ENCODE measurements at places on chromosomes 1 and 21.

DNA sequence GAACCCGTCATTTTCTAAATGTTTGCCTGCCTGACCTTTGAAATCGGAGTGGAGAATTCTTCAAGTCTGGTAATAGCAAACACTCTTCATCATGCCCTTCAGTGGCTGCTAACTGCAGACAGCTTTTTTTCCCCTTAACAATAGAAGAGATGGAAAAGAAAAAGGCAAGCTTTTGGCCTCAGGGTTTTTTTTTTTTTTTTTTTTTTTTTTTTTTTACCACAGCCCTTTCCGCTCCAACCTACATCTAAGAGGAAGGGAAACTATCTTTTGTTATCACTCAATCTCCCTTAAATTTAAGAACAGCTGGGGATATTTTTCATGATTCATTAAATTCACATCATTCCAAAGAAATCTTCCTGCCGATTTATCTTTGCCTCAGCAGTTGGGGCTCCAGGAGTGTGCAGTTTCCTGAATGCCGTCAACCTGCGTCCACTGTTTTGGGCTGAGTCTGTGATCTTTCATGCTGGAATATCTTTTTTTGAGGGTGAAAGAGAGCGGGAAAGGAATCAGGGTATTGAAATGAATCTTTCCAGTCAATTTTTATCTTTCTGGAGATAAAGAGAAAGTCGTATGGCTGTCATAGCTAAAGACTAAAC, 144.5 kb upstream of the SMYD2 start:
- DNase-seq: no peak

- DNase-seq: no peak
Measured at GRCh38 chr1:190474650-190475211, 2.9 kb downstream of the BRINP3 start.

DNA sequence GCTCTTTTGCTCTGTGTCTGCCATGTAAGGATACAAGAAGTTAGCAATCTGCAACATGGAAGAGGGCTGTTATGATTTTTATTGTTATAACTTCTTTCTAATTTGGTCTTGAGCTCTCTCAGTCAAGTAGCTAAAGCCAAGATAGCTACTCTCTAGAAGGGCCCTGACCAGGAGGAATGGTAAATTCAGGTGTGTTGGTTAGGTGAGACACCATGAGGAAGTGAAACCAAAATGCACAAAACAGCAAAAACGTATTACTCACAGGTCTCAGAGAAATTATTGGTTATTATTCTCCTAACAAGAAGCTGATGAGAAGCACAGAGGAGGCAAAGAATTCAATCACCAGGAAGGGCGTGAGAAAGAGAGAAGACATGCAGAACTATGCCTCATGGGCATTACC, 51.8 kb upstream of the INSL5 start:
- no peak for DNase-seq

DNA sequence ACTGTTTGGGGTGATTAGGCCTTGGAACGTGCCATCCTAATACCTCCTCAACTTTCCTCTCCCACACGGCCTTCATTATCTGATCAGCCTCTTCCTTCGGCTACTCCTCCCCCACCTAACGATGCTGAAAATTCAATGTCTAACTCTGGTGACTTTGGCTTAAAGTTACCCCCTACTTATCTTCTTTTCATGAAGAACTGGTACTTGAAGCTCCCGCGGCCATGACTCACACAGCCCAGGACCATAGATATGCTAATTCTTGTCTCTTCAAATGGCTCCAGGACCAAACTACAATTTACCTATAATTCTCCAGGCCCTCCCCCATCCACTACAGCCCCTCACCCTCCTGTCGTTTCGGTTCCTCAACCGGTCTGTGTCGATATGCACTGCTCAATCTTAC, 15.7 kb upstream of the AZIN2 start:
- no peak for DNase-seq

DNA sequence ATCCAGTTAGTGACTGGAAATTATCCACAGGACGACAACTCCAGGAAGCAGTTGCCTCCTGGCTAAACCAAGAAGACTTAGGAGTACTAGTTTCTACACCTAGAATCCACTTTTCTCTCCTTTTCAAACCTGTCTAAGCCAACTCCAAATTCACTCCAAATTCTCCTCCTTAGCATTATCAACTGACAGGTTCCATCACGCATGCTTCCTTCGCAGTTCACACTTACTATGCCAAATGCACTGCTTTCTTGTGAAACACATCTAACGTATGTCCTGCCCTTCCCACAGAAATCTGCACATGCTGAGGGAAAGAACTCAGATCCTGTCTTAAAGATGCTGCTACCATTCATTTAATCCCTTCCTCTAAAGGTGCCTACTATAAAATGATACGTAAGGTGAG, 225.9 kb downstream of the RERE start:
- DNase-seq: no peak

DNA sequence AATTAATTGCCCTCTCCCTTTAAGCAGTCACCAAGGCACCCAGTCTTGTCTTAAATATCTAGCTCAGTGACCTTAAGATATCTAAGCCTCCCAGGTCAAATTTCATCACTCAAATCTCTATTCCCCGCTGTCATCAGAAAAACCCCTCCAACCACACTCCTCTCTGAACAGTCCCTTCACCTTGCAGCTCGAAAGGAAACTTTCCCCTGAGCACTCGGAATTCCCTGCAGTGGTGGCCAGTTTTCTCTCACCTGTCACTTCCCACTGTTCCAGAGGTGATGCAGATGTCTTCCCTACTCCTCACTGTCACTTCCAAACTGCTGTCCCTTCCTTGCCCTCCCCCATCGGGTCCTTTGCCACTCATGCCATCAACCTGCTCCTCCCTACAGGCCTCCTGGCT, 15.3 kb upstream of the SSX2IP start:
- DNase-seq: no peak

Measured in SHP77 treated with DMSO at 0.1 percent for 48 hours (cell line).